Ovary (tissue), 10 donors: ENCODE measurements at places on chromosomes 16 and 17. TPM values are rescaled to one million over a fixed set of nuclear protein-coding genes. Genes with fewer than 3 reads are reported as not detected.

DNA sequence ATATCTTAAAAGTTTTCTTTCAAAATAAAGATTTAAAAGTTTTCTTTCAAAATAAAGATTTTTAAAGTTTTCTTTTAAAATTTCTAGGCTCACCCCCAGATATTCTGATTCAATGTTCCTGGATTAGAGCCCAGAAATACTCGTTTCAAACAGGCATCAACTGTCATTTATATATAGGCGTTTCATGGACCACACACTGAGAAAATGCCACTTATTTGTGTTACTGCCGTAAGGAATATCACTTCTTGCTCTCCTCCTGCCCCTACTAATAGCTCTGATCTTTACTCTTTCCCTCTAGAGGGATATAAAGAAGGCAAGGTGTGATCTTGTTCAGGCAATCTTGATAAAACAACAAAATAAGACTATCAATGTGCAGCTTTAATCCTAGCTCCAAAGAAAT is 1324.1 kb downstream of the CDH8 start:
- no peak for DNase-seq

GRCh38 chr17:32943206-32943605 is 15.3 kb downstream of the TMEM98 start:
- no peak for DNase-seq

DNA sequence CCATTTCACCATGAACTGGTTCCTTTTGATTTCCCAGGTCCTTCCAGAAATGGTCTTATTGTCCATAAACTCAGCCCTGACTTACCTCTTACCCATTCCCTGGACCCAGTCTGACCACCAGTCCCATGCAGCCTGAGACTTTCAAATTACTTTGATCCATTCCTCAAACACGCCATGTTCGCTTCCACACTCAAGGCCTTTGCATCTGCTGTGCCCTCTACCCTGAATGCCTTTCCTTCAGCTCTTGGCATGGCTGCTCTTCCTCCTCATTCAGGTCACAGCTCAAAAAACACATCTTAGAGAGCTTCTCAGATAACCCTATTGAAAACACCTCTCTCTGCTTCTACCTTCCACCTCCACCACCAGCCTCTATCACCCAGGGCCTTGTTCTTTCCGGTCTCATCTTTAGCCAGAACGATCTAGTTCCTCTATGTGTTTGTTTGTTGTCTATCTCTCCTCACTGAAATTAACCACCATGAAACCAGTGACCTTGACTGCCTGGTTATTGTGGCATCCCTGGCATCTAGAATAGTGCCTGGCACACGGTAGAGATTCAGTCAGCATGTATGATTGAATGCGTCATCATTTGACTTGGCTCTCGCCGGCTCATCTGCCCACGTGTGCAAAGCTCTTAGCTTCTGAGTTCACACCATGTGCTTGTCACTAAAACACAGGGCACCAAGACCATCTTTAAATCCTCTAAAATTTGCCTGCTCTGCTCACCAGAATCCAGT is 12.8 kb downstream of the CRYM start:
- no peak for DNase-seq

DNA sequence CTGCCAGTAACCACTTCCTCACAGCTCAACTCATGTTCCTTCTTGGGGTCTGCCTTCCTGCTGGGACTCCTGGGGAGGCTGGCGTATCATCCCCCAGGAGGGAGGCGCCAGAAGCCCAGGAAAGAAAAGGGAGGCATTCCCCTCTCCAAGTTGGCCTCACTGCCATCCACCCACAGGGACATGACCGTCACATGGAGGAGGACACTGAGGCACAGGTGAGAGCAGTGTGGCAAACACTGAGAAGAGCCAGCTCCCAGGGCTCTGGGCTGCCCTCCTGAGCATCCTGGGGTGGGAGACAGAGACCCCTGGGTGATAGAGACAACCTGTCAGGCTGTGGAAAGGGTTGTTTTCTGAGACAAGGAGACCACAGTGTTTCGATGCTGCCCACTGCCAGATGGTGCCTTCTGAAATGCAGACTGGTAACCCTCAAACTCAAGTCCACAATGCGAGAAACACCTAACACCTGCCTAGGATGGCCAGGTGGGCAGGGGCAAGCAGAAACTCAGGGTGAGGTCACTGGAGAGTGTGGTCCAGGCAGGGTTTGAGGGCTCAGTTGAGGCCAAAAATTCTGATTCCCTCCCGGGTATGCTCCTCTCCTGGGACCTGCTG is 1722.1 kb downstream of the TP53TG3F start:
- DNase-seq, result no peak

The SLC4A1 gene
- polyA plus RNA-seq, result not detected

GRCh38 chr16:2782583-2783351 is 4.6 kb downstream of the PRSS33 start:
- DNase-seq, result peak; percentile 13

DNA sequence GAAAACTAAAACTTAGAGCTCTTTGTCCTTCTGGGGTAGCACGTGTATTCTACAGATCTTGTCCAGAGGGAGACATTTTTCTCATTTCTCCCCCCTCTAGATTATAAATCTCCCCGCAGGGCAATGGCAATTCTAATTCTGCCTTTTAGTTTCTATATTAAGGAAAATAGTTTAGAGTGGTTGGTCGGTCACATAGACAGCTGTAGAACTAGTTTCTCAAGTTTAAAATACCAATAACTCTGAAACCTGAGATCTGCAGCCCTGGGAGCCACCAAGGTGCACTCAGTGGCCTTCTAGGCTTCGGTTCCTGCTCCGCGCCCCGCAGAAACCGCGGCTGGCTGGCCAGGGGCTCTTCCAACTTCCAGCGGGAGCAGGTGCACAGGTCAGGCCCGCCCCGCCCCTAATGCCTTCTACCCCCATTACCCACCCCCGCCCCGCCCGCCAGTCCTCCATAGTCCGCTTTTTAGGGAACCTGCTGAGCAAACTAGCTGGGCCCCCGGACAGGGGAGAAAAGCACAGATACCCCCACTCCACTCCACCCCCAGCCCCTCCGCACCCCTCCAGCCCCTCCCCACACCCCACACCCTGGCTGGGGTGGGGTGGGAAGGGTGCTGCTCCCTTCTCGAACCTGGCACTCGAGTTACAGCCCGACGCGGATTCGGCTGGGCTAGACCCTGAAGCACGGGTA is 431 bp downstream of the SLFN11 start:
- peak; percentile 61 for DNase-seq

- DNase-seq, result no peak
Observed at GRCh38 chr17:78432226-78433012, 54.0 kb downstream of the PGS1 start.

GRCh38 chr16:13997933-13998332 is 73.2 kb upstream of the MRTFB start:
- no peak for DNase-seq

- no peak for DNase-seq
Observed at GRCh38 chr17:42526031-42526444, 10.0 kb upstream of the NAGLU start.

The NOB1 gene
- polyA plus RNA-seq, result 75.1 TPM

GRCh38 chr16:87850009-87851006 is 19.0 kb downstream of the SLC7A5 start:
- peak; percentile 67 for DNase-seq

DNA sequence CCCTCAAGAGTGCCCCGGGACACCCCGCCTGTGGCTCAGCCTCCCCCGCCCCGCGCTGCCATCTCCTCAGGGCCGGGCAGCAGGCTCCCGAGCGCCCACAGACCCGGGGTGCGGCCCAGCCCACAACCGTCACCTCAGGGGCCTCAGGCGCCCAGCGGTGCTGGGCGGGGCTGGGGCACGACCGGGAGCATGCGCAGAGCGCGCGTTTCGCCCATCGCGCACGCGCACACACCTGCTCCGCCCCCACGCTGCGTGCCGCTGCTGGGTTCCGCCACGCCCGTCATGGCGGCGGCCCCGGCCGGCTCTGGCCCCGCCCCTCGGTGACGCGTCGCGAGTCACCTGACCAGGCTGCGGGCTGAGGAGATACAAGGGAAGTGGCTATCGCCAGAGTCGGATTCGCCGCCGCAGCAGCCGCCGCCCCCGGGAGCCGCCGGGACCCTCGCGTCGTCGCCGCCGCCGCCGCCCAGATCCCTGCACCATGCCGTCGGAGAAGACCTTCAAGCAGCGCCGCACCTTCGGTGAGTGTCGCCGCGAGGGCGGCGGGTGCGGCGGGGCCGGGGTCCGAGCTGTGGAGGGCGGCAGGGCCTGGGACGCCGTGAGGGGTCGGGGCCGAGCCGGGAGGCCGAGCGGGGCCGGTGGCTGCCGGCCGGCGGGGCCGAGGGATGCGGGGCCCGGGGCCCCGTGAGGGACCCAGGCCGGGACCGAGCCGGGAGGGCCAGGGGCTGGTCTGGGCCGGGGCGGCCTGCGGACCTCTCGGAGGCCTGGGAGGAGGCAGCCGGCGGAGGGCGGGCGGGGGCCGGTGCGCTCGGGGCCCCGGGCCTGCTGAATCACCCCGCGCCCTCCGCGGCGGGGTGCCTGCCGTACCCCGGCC is at the start of gene MAP1LC3B:
Gene MAP1LC3B (plus strand): TSS at position 387 of the 871 bp plus-strand sequence. CDS start 92 bp downstream, at position 479.
- peak; percentile 96 for DNase-seq

The NACA2 gene
- polyA plus RNA-seq, result not detected

- no peak for DNase-seq
Observed at GRCh38 chr16:66306366-66307150, 59.9 kb upstream of the CDH5 start.

The MKS1 gene
- polyA plus RNA-seq, result 12.6 TPM

- DNase-seq, result no peak
Observed at GRCh38 chr16:28548306-28548802, 5.4 kb upstream of the SGF29 start.

The RRAD gene
- polyA plus RNA-seq, result 2.3 TPM

The ASPA gene
- polyA plus RNA-seq, result 7.7 TPM

- no peak for DNase-seq
Observed at GRCh38 chr17:1639549-1640180, 5.9 kb downstream of the SCARF1 start.

GRCh38 chr17:36674278-36674650 is 72.9 kb downstream of the MRM1 start:
- no peak for DNase-seq
